ENCODE measurements at places on chromosomes 2 and 18.

DNA sequence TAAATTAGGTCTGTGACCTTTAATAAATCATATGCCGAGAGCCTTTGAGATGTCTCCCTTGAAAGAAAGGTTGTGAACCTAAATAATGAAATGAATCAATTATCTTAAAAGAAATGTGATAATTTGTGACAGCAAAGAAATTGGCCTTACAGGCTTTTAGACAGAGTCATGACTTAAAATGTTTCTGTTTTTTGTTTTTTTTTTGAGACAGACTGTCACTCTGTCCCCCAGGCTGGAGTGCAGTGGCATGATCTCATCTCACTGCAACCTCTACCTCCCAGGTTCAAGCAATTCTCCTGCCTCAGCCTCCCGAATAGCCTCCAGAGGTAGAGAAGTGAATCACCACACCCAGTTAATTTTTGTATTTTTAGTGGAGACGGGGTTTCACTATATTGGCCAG, 898.0 kb downstream of the CNTNAP5 start:
- DNase-seq, result no peak

DNA sequence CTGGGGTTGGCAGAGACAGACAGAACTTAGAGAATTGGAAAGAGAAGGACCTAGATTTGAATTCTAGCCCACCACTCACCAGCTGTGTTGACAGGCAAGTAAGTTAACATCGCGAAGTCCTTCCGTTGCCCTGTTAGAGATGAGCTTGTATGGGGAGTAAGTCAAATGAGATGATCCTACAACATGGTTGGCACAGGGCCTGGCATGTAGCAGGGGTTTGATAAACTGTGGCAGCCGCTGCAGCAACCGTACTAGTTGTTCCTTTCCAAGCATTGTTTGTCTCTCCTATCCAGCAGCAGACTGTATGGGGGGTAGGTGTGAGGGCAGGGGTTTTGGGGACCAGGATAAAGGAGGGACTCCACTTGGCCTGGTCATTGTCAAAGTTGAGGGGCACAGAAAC, 16.0 kb downstream of the TET3 start:
- DNase-seq, result no peak

- DNase-seq, result no peak
Observed at GRCh38 chr2:126828051-126828450, 70.6 kb upstream of the TEX51 start.

DNA sequence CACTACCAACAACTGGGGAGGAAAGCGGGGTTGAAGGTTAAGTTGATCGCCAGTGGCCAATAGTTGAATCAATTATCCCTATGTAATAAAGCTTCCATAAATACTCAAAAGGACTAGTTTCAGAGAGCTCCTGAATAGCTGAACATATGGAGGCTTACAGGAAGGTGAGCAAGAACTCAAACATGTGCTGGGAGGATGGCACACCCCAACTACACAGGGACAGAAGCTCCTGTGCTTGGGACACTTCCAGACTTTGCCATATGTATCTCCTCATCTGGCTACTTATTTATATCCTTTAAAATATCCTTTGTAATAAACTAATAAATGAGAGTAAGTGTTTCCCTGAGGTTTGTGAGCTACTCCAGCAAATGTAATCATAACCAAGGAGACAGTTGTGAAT, 115.7 kb downstream of the HNMT start:
- DNase-seq, result no peak

GRCh38 chr2:137051778-137052398, 286.5 kb downstream of the THSD7B start:
- DNase-seq, result no peak

- no peak for DNase-seq
Observed at GRCh38 chr2:866887-867286, 83.8 kb upstream of the SNTG2 start.

All from stimulated activated naive CD8-positive, alpha-beta T cell treated with anti-CD3 and anti-CD28 coated beads, Interleukin-15, amount 100 ng/mL, for 72 hours (primary cell).